Myocyte (in vitro differentiated cells): ENCODE measurements at places on chromosomes 3 and 15. TPM values are rescaled to one million over a fixed set of nuclear protein-coding genes. Genes with fewer than 3 reads are reported as not detected.

GRCh38 chr3:51591231-51591630 is 52.7 kb downstream of the RAD54L2 start:
- peak; percentile 61 for DNase-seq

- no peak for DNase-seq
These were observed 2.8 kb upstream of the CCR3 start for GRCh38 chr3:46239301-46239938.

Gene MYO1E
- total RNA-seq = 61.0 and 146 TPM in 2 replicates

DNA sequence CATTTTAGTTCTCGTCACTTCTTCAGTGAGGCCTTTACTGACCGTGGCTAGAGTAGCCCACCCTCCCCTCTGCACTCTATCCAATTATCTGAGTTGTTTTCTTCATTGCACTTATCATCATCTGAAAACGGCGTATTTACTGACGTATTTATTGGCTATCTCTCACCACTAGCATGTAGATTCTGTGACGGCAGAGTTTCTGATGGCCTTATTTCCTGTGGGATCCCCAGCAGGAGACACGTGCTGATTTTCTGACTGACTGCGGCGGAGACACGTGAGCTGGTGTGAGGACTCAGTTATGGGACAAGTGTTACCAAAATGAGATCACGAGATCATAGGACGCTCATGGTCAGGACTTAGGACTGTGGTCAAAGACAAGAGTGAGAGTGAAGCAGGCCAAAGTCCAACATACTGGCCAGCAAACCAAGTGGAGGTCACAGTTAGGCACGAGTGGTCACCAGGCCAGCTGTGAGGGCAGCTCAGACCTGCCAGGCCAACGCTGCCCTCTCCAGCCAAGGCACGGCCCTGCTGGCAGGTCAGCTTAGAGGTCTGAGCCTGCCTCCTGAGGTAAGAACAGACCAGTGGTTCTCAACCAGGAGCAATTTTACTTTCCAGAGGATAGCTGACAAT is 50.6 kb upstream of the BNIP2 start:
- no peak for DNase-seq

DNA sequence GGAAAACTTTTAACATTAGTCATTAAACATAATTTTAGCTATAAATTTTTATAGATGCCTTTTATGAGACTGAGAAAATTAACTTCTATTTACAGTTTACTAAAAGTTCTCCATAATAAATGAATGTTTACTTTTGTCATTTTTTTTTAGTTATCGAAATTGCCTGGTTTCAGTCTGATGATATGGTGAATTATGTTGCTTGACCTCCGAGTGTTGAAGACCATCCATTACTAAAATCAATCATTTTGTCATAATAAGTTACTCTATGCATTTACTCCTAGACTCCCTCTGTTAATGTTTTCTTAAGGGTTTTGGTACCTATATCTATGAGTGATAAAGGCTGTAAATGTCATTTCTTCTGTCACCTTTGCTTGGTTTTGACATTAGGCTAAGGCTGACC is 516.0 kb upstream of the ROBO1 start:
- no peak for DNase-seq

Gene HRH1
- total RNA-seq = 2.7 and 3.6 TPM in 2 replicates

Gene ASB14
- total RNA-seq = 0.05 and 5.6 TPM in 2 replicates

- no peak for DNase-seq
These were observed 157.4 kb upstream of the CTNNB1 start for GRCh38 chr3:41041899-41042298.

Gene ERC2
- total RNA-seq = 0.32 and 0.36 TPM in 2 replicates
